ENCODE measurements at places on chromosomes 16 and 17.

GRCh38 chr16:26263406-26263805, 571.6 kb downstream of the HS3ST4 start:
- DNase-seq, result no peak

GRCh38 chr17:64120159-64120810, 9.7 kb downstream of the ERN1 start:
- DNase-seq, result no peak

GRCh38 chr17:3639981-3640596, 3.5 kb downstream of the CTNS start:
- no peak for DNase-seq

DNA sequence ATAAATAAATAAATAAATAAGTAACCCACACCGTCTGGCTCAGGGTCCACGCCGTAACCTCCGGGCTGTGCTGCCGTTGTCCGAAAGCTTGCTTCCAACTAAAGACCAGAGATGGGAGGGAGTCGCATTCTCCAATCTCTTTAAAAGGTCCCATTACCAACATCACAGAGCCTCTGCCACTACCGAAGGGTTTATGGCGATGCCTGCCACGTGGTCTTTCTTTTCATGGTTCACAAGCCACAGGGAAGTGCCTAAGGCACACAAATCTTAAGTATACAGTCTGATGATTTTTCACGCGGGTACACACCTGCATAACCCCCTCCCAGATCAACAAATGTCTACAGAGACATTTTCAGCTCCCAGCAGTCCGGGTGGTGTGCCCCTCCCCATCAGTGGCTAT, 1.4 kb downstream of the COTL1 start:
- no peak for DNase-seq

DNA sequence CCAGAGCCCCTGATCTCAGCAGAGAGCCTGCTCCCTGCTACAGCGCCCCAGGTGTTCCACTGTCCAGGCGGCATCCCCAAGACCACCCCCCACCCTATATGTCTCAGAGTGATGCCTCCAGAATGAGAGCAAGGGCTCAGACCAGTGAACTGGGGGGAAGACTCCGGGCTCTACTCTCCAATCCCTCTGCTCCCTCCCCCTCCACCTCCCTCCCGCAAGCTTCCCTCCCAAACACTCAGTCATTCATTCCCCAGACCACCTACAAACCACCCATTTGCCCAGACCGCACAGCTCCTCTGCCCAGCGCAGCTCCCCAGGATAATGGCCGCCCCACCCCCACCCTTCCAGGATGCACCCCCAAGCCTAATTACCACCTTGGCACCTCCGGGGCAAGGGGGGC, 59.4 kb upstream of the TAC4 start:
- DNase-seq, result no peak

DNA sequence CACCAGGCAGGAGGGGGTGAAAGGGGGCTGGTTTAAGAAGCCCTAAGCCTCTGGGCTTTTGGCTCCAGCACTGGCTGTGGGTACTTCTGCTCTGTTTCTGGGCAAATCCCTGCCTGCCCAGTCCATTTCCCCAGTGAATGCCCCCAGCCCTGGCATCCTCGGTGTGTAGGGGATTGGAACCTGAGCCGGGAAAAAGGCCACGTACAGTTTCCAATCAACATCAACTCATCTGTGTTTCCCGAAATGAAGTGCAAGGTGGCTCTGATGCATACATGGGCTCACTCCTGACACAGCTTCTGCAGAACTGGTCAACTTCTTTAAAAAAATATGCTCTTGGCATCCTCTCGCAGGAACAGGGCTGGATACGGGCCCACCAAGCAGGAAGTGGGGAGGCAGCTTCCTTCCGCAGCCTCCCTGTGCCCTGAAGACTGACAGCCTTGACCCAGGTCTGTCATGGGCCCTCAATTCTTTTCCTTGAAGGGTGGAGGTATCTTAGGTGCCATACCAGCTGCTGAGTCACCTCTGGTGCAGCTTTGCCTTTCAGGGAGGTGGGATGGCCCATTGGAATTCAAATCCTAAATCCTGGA, 73.3 kb downstream of the N4BP1 start:
- no peak for DNase-seq

DNA sequence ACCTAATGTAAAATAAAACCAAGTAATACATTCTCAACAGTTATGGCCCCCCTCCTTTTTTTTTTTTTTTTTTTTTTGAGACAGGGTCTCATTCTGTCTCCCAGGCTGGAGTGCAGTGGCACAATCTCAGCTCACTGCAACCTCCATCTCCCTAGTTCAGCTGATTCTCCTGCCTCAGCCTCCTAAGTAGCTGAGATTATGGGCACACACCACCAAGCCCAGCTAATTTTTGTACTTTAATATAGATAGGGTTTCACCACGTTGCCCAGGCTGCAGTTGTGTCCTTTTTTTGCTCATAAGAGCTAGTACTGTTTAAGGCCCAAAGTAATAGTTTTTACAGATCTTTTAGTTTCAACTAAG, 18.3 kb downstream of the EARS2 start:
- DNase-seq, result no peak

DNA sequence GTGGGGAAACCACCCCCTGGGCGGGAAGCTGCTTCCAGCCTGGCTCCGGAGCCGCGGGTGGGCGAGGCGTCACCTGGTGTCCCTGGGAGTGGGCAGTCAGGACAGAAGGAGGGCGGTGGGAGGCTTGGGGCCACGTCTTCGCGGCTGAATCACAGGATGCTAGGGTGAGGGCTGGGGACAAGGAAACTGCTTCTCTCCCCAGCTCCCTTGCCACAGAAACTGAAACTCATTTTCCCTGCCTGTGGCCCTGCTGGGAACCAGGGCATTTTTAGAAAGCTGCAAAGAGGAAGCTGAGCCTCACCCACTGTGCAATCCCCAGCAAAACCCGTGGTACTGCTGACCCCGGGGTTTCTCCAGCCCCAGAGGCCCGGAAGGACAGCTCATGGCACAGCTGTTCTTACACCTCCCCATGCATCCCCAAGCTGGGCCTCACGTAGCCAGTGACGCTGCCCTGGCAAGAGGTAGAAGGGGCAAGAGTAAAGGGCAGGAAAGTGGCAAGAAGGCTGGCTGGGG, 8.2 kb downstream of the RHBDF2 start:
- peak; percentile 64 for DNase-seq

DNA sequence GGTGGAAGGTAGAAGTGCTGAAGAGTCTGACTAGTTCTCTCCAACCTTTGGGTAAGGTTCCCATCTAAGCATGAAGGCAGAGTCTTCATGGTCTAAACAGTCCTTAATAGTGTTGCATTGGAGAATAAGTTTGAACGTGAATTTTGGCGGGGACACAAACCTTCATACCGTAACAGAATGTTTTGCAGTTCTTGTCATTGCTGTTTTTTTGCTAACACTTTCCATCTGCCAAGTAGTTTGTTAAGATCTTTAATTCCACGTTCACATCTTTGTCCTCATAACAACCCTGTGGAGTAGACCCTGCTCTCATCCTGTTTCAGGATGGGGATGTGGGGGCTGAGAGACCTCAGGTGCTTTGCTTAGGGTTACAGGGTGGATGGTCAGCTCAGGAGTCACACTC, 936.9 kb upstream of the EEF2KMT start:
- DNase-seq, result no peak

- DNase-seq, result no peak
Observed at GRCh38 chr16:81481207-81481821, 36.7 kb downstream of the CMIP start.

DNA sequence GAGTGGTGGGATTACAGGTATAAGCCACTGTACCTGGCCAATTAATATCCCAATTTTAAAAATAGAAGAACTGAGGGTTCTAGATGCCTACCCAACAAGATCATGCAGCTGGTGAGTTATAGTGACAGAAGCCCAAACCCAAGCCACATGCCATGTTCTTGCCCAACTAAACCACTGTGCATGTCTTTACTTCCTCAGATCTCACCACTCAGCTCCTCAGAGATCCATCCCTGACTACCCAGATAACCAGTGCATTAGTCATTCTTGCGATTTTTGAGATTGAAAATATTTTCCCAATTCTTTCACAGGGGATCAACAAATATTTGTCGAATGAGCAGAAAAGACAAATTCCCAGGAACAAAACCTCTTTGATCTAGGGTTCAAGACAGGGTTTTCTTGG, 303.1 kb downstream of the CBLN1 start:
- DNase-seq, result no peak

DNA sequence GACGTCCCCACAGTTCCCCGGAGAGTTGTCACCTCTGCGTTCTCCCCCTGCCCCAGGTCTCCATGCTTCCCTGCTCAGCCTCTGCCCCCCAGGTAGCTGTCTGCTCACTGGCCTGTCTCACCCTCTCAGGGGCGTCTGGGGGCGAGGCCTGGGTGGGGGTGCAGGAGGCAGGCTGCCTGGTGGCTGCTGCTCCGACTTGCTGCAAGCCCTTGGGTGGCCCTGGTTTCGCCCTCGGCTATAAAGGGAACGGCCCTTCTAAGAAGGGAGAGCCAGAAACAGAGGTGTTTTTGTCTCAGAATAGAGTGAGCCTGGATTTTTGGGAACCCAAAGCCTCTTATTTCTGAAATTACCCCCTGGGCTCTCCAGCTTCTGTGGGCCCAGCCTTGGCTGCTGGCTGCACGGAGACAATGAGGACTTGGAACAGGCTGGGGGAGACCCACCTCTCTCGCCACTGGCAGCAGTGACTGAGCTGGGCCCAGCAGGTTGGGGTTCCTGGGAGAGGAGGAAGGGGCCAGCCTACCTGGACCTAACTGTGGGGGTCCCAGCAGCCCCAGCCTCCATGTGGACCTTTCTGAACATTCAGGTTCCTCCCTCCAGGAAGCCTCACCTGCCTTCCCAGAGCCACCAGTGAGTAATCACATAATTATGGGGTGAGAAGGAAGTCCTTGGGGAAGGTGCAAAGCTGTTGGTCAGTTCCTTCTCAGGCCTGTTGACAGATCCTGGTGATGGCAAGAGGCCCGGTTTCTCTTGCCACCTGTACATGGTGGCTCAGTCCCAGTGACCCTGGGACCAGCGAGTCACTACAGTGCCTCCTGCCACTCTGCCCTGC, 15.5 kb upstream of the SPNS2 start:
- DNase-seq, result no peak

DNA sequence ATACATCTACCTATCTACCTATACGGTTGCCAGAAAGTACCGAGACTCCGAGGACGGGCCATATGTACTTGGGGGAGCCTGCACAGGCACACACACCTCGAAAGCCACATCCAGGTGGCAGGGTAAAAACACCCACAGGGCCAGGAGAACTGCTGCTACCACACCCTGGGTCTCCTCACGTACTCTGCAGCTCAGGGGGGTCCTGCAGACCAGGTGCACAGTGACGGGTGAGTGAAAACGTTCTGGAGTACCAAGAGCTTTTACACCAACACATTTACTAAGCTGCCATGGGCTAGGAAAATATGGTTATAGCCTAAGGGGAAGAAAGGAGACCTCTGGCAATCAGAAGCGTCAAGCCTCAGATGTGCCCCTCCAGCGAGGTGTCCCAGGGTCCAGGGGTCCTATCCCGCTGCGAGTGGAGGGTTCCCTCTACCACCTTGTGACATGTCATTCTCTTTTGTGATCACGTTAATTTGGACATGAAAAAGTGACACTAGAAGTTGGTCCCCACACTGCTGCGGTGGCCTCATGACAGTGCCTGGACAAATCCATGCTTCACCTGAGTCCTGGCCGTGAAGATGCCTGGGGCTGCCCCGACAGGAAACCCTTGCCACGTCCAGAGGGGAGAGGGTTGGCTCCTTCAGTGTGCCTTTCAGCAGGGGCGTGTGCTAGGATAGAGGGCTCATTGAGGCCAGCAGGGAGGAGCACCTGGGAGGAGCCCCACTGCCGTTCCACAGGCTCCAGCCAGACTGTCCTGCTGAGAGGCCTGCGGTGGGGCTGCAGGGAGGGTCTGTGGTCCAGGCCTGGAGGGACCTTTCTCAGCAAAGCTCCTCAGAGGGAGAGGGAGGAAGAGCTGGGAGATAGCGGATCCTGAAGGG, 1.8 kb downstream of the CANT1 start:
- no peak for DNase-seq

DNA sequence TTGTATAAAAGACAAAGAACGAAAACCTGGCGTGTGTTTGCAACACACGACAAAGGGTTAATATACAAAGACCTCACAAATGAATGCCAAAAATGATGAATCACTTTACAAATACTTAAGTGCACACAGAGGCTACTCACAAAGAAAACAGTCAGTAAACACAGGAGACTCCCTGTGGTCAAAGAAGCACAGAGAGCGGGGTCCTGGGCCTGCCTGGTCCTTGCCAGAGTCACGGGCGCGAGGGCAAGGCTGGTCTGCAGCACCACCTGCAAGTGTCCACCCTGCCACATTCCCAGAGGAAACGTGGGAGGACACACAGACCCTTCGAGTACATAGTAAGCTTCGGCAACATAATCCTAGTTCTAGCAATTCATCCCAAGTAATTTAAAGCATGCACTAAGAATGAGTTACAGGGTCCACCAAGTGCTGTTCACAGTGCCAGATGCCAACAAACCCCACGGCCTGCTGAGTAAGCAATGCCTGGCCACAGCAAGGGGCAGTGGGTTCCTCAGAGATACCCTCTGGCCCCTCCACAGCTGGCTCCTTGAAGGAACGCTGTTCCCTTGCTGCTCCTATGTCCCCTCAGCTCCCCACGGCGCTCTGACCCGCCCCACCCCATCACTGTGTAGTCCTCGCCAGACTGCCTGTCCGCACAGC, 24.6 kb upstream of the FAAP100 start:
- no peak for DNase-seq

- no peak for DNase-seq
Observed at GRCh38 chr17:13568582-13569397, 32.9 kb downstream of the HS3ST3A1 start.

- DNase-seq, result no peak
Observed at GRCh38 chr16:10622036-10622921, 41.9 kb upstream of the EMP2 start.

- DNase-seq, result no peak
Observed at GRCh38 chr16:51163894-51164566, 13.0 kb upstream of the SALL1 start.

- no peak for DNase-seq
Observed at GRCh38 chr17:27657620-27658019, 26.6 kb downstream of the LGALS9 start.

DNA sequence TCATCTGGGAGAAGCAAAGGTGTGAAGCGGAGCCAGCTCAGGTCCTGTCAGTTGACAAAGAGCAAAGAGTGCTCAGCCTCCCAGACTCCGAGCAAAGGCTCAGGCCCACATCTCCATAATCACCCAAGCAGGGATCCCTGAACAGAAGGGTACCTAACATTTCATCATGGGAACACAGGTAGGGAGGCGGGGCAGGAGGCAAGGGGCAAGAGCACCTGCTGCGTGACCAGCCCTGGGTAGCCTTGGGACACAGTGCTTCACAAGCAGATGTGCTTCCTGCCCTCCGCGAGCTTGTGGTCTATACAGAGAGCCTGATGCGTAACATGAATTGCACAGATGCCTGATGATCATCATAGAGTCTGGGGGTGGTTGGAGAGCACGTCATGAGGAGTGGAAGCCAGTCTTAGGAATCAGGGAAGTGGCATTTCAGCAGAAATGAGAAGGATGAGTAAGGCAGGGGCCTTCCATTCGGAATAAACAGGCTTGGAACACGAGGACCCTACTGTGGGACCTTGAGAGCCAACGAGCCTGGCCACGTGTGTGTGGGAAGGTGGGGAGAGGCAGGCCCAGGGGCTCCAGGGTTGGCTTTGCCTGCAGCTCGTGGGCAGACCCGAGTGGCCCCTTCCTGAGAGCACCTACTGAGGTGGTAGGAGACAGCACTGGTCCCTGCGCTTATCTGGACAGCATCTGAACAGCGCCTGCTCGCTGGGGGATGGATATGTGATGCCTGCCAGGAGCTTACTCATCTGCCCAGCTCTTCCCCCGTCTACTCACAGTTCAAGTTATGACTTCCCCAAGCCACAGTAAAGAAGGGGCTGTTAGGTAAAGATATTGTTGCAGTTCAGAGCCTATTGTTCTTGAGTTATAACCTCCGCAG, 125.8 kb downstream of the CCDC182 start:
- no peak for DNase-seq
